ENCODE measurements at places on chromosomes 5 and 9.

GRCh38 chr9:4386819-4387218 is 87.0 kb upstream of the GLIS3 start:
- no peaks in the 10 kb centered on the region for H3K27me3 ChIP-seq
- no peaks in the 10 kb centered on the region for H3K36me3 ChIP-seq
- DNase-seq = no peak
- no peaks in the 10 kb centered on the region for H3K4me1 ChIP-seq
- no peak overlapping the region for H3K4me3 ChIP-seq

DNA sequence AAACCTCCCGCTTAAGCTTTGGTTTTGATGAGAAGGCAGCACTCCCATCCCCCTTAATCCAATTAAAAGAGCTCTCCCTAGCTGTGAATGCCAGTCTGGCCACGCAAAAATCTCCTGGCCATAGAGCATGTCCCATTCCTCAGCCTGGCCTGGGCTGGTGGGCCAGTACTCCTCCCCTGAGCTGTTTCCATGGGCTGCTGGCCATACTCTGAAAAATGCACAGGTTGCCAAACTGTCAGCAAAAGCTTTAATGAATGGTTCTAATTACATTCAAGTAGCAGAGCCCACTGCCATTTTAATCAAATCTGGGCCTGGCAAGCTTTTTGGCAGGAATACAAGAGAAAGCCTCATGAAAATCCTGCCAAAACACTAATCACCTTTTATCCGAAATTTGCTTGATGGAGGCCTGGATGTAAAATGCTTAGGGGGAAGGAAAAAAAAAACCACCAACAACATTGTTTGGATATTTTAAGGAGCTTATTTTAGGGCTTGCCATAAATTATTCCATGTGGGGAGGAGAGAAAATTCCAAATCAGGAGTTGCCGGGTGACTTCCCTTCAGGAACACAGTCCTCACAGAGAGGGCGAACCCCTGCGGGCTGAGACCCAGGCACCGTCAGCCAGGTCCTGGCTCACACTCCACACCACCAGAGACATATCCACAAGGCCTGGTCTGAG is 243.3 kb downstream of the SEC61B start:
- H3K4me1 ChIP-seq = no peaks in the 10 kb centered on the region
- no peaks in the 10 kb centered on the region for H3K36me3 ChIP-seq
- H3K27ac ChIP-seq = no peak overlapping the region
- peak; percentile 72 for DNase-seq

DNA sequence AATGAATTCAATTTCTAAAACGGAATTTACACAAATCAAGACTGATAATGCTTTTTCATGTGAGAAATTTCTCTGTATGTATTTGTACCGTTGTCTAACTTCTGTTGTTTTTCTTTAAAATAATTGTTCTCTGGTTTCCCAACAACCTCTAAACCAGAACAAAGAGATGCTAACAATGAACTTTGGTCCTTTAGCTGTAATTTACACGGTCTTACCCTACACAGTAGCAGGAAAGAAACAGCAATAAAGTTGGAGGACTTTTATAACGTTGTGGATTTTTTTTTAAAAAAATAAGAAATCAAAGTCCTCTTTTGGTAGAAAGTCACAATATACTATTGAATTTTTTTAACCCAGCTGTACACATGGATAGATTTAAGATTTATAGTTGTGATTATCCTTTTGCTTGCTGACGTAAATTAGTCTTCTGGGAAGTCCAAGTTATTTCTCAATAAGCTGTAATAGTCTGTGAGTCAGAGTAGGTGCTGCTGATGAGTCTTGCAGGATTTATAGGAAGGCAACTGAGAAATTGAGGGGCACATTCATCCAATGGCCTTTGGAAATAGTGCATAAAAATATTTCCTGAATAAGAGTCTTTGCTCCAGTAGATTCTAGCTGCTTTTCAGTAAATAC is 76.8 kb upstream of the PCSK1 start:
- DNase-seq = no peak
- no peak overlapping the region for H3K4me3 ChIP-seq
- H3K27me3 ChIP-seq = no peaks in the 10 kb centered on the region

GRCh38 chr5:62144401-62145022 is 161.5 kb upstream of the KIF2A start:
- H3K4me3 ChIP-seq = no peak overlapping the region
- no peaks in the 10 kb centered on the region for H3K36me3 ChIP-seq
- no peak for DNase-seq
- no peaks in the 10 kb centered on the region for H3K27me3 ChIP-seq

GRCh38 chr9:16205455-16205854 is 652.6 kb downstream of the CCDC171 start:
- H3K4me1 ChIP-seq = peaks cover 2% of the 10 kb centered on the region
- H3K4me3 ChIP-seq = no peak overlapping the region
- no peak overlapping the region for H3K27ac ChIP-seq
- no peaks in the 10 kb centered on the region for H3K27me3 ChIP-seq

DNA sequence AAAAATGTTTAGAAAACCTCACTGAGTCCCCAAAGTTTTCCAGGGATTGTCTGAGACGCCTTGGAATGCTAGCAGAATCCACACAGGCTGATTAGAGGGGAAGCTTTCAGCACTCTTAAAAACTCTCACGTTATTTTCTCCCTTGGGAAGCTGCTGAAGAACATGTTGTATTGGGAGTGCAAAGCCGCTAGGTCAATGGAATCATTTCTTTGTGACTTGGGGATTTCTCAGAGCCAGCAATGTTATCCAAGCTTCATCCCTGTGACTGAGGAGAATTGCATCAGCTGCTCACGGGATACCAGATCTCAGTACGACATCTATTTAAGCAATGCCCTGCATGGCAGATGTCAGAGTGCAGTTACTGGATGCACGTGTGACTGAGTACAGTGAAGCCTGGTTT is 426.4 kb upstream of the MPDZ start:
- no peaks in the 10 kb centered on the region for H3K4me1 ChIP-seq
- H3K27ac ChIP-seq = peak overlapping the region; percentile 64
- DNase-seq = peak; percentile 15
- no peaks in the 10 kb centered on the region for H3K36me3 ChIP-seq
- H3K4me3 ChIP-seq = no peak overlapping the region
- H3K27me3 ChIP-seq = no peaks in the 10 kb centered on the region

GRCh38 chr5:179241175-179241574 is 104.1 kb downstream of the ADAMTS2 start:
- peak; percentile 69 for DNase-seq
- H3K4me1 ChIP-seq = peaks cover 3% of the 10 kb centered on the region
- H3K27ac ChIP-seq = no peak overlapping the region
- H3K4me3 ChIP-seq = no peak overlapping the region
- no peaks in the 10 kb centered on the region for H3K27me3 ChIP-seq

DNA sequence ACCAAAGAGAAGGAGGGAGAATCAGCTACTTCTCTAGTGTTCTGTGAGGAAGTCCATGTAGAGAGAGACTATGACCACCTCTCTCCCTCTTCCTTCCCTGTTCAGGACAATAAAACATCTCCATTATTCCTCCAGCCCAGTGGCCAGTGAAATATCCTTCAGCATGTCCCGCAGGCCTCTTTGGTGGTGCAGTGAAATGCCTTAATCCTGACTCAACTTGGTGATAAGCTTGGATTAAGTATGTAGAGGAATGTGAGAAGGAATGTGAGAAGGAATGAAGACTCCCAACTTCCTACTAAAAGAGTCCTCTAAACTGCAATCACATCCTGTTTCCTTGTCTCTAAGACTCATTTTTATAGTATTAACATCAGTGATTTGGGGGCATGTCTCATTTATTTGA is 167.3 kb downstream of the TRPM3 start:
- peak; percentile 7 for DNase-seq
- no peaks in the 10 kb centered on the region for H3K27me3 ChIP-seq
- H3K27ac ChIP-seq = no peak overlapping the region
- H3K4me3 ChIP-seq = no peak overlapping the region
- no peaks in the 10 kb centered on the region for H3K36me3 ChIP-seq

GRCh38 chr9:134570151-134570621 is 71.4 kb upstream of the COL5A1 start:
- no peak overlapping the region for H3K4me3 ChIP-seq
- DNase-seq = peak; percentile 35
- no peaks in the 10 kb centered on the region for H3K27me3 ChIP-seq
- no peak overlapping the region for H3K27ac ChIP-seq
- no peaks in the 10 kb centered on the region for H3K36me3 ChIP-seq
- no peaks in the 10 kb centered on the region for H3K4me1 ChIP-seq

- no peaks in the 10 kb centered on the region for H3K36me3 ChIP-seq
- no peak overlapping the region for H3K4me3 ChIP-seq
- H3K27me3 ChIP-seq = no peaks in the 10 kb centered on the region
These were observed 38.2 kb downstream of the CPEB4 start for GRCh38 chr5:173926359-173926758.

GRCh38 chr5:5155617-5156016 is 15.5 kb downstream of the ADAMTS16 start:
- DNase-seq = no peak
- H3K4me3 ChIP-seq = no peak overlapping the region
- peaks cover 10% of the 10 kb centered on the region for H3K4me1 ChIP-seq
- peak overlapping the region; percentile 74 for H3K27ac ChIP-seq
- no peaks in the 10 kb centered on the region for H3K27me3 ChIP-seq

DNA sequence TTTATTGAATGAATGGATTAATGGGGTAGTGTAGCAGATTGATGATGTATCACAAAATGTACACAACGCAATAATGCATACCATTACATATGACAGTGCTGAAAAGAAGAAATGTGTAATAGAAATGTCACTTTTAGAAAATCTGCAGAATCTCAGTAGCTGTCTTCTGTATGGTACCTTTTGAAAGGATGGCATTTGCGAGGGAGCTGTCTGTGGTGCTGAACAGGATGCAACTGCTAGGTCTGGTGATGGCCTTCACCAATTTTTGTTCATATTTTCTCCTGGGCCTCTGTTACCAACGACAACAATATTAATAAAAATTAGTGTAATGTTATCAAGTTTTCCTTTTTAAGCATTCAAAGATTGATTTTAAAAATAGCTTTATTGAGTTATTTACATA is 36.2 kb upstream of the OTULIN start:
- H3K27ac ChIP-seq = no peak overlapping the region
- H3K36me3 ChIP-seq = no peaks in the 10 kb centered on the region
- no peak overlapping the region for H3K4me3 ChIP-seq

DNA sequence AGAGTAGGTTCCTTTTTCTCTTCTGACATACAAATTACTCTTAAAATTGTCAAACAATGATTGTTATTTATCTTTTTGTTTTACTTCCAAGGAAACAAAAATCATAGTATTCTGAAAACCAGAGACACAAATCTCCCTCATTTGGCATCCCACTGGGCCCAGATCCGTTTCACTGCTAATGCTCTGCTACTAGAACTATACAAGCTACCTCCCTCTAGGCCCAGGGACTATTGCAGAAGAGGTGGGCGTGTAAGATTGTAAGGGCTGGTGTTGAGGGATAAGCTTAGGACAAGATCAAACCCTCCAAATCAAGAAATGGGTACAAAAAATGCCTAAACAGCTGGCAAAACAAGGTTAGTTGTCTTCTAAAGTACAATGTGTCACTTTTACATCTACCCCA is 928.9 kb upstream of the CDH10 start:
- no peaks in the 10 kb centered on the region for H3K4me1 ChIP-seq
- no peaks in the 10 kb centered on the region for H3K36me3 ChIP-seq
- H3K4me3 ChIP-seq = no peak overlapping the region

- H3K4me3 ChIP-seq = no peak overlapping the region
- no peaks in the 10 kb centered on the region for H3K27me3 ChIP-seq
These were observed 27.3 kb upstream of the STC2 start for GRCh38 chr5:173355561-173355960.

DNA sequence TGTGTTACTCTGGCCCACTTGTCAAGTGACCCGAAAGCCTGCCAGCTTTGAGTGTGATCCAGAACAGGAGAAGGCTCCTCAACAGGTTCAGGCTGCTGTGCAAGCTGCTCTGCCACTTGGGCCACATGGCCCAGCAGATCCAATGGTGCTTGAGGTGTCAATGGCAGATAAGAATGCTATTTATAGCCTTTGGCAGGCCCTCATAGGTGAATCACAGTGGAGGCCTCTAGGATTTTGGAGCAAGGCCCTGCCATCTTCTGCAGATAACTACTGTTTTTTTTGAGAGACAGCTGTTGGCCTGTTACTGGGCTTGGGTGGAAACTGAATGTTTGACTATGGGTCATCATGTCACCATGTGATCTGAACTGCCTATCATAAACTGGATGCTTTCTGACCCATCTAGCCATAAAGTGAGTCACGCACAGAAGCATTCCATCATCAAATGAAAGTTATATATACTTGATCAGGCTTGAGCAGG is 180.8 kb downstream of the CARTPT start:
- no peaks in the 10 kb centered on the region for H3K4me1 ChIP-seq
- DNase-seq = no peak
- H3K27ac ChIP-seq = no peak overlapping the region
- no peaks in the 10 kb centered on the region for H3K36me3 ChIP-seq
- H3K4me3 ChIP-seq = no peak overlapping the region
- H3K27me3 ChIP-seq = no peaks in the 10 kb centered on the region

GRCh38 chr9:130834371-130835336 is at the start of gene ABL1:
TSS of gene ABL1 (plus strand) at chr9:130835254. CDS start at chr9:130835447, 193 bp downstream.
- peak; percentile 84 for DNase-seq
- H3K4me3 ChIP-seq = peak within 1 kb of the TSS; percentile 81
- peaks cover 10% of the 10 kb centered on the region for H3K4me1 ChIP-seq

GRCh38 chr5:55108661-55109060 is 6.2 kb downstream of the GZMA start:
- no peaks in the 10 kb centered on the region for H3K36me3 ChIP-seq
- no peak for DNase-seq
- H3K4me3 ChIP-seq = no peak overlapping the region
- no peak overlapping the region for H3K27ac ChIP-seq

DNA sequence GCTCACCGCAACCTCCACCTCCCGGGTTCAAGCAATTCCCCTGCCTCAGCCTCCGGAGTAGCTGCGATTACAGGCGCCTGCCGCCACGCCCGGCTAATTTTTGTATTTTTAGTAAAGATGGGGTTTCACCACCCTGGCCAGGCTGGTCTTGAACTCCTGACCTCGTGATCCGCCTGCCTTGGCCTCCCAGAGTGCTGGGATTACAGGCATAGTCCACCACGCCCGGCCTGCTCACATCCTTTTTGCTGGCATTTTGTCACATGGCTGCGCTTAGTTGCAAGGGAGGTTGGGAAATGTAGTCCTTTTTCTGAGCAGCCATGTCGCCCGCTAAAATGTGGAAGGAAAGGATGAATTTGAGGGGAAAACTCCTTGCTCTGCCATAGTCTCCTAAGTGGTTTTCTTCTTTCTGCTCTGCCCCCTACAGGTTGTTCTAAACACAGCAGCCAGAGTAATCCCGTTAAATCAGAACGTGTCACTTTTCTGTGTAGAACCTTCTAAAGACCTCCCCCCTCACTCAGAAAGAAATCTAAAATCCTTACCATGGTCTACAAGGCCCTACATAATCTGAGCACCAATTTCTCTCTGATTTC is 57.8 kb upstream of the HSPA9 start:
- H3K4me3 ChIP-seq = no peak overlapping the region
- H3K36me3 ChIP-seq = no peaks in the 10 kb centered on the region
- peak; percentile 82 for DNase-seq
- no peak overlapping the region for H3K27ac ChIP-seq
- H3K4me1 ChIP-seq = no peaks in the 10 kb centered on the region

DNA sequence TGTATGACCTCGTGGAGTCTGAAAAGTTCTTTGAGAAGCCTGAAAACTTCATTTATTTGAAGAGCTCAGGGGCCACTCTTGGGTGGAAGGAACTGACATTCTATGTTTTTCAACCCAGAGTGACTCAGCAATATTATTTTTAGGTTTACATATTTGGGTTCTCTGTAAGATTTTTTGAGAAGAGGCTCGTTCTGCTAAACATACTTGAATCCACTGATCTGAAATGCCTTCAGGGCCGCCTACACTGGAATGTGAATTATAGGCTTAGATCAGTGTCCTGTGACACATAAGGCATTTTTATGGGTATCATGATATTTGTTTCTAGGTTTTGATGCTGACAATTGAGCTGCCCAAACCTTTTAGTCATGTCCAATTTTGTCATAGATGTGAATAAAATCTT is 86.2 kb downstream of the PSAT1 start:
- H3K4me3 ChIP-seq = no peak overlapping the region
- no peak overlapping the region for H3K27ac ChIP-seq
- no peaks in the 10 kb centered on the region for H3K36me3 ChIP-seq
- DNase-seq = no peak

Measured in kidney (tissue), 22 donors.